ENCODE measurements at places on chromosomes 4 and X.

DNA sequence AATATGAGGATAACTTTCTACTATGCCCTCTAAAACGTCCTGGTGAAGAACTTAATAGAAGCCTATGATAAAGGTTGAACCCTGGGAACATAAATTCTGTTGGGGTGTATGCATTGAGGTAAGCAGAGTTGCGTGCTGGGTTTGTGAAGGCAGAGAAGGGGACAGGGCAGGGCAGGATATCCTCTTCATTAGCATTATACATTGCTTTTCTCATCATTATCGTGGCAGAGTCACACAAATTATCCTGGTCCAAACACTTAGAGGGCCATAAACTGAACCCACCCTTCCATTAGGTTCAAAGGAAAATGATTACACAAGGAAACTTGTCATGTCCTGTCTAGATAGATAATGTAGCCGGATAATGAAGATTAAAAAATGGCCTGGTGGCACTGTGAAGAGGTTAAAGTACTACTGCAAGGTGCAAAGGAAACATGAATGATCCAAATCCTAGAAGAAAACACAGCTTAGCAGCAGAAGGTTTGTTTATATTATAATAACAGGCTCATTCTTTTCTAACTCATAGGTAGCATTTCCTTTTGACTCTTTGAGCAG lies 189.1 kb downstream of the SPCS3 start:
- no peak for DNase-seq

DNA sequence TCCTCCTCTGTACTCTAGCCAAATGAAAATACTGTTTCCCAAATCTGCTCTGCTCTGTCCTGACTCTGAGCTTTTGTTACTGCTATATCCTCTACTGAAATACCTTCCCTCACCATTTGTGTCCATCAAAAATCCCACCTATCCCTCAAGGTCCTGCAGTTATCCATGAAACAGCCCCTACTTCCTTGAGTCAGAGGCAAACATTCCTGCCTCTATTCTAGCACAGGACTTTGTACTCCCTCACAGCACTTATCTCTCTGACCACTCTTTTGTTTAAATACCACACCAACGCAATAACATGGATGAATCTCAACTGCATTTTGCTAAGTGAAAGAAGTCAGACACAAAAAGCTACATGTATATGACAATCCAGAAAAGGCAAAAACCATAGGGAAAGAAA lies 10.5 kb upstream of the RNF128 start:
- no peak for DNase-seq

- no peak for DNase-seq
These were observed 266.6 kb downstream of the ZNF674 start for GRCh38 chrX:46278572-46278971.

- DNase-seq: no peak
These were observed 19.9 kb upstream of the ENPP6 start for GRCh38 chr4:184237612-184238011.

DNA sequence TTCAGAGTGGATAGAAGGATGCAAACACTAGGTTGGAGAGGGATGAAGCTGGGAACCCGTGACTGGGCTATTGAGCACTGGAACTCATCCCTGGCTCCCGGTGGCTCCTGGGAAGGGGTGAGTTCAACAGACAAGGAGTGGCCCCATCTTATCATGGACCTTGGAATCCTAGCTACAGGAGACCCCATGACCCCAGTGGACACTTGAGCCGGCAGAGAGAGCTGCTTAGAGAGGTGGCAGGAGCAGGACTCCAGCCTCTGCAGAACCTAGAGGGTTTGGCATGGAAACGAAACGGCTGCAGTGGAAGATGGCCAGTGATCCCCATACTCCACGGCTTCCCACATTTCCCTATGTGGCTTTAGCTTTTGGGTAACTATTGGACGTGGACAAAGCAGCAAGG lies 205.8 kb upstream of the SPANXN1 start:
- DNase-seq: no peak

GRCh38 chr4:175559126-175559525 lies 252.9 kb downstream of the GPM6A start:
- no peak for DNase-seq

DNA sequence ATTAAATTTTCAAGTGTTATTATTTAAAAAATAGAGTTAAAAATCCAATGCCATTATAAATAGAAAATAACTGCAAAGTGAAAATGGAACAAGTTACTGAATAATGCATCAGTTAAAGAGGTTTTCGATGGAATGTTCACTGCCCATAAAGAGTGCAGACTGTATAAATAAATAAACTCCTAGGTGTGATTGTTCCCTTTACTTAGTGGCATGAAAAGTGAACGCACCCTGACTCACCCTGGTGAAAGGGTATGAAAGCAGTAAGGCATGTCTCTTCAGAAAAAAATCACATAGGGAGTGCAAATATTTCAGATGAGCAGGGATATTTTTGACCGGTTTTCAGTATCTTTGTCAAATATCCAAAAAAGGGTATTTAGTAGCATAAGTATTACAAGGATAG lies 387.8 kb downstream of the DCAF12L2 start:
- no peak for DNase-seq

- no peak for DNase-seq
These were observed 29.6 kb downstream of the LEF1 start for GRCh38 chr4:108139089-108139488.

DNA sequence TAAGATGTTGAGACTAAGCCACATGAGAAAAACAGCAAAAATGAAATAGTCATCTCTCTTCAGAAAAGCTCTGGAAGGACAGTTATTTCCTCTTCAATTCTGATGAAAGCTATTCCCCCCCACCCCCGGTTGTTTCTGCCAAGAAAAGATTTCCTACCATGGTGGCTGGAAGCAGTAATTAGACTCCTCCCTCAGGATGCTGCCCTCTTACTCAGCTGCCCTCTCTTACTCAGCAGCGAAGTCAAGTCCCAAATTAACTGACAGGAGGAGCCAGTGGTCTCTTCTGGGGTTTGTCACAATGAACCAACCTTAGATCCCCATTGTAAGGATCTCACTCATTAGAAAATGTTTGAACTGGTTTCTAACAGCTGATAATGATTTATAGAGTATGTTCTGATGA lies 38.0 kb downstream of the GPM6B start:
- no peak for DNase-seq

GRCh38 chr4:101349801-101350064 lies 2.4 kb upstream of the PPP3CA start:
- DNase-seq: no peak

DNA sequence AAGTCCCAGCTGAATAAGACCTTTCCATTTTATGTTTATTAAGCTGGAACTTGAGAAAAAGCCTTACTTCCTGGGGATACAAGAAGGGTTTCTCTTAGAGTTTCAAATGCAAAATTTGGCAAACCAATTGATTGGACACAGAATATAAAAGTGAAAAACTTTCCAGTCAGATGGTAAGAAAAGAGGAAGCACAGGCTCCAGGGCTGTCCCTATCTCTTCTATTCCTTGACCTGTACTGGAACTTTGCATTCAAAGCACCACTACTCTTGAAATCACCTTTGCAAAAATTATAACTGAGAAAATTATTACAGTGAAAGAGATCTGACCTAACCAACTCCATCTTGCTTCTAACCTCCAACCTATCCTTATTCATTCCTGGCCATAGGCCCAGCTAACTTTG lies 11.7 kb downstream of the PROM1 start:
- no peak for DNase-seq

DNA sequence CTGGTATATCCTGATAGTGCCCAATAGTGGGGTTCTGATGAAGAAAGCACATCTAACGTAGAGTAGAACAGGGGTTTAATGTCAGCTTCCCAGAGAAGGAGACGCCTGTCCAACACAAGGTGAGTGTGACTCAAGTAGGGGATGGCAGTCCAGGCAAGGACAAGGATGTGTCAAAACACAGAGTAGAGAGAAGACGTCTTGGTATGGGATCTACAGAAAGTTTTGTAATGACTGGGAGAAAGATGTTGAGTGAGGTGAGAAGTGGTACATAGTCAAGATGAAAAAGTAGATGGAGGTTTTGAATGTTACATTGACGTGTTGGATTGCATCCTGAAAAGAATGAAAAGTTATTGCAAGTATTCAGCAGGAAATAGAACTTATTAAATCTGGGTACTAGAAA lies 124.4 kb downstream of the TMA16 start:
- DNase-seq: no peak
